ENCODE measurements at places on chromosomes 6 and 20. TPM values are rescaled to one million over a fixed set of nuclear protein-coding genes. Genes with fewer than 3 reads are reported as not detected.

The OTOR gene
- total RNA-seq, result not detected

The TMEM74B gene
- not detected for total RNA-seq

The FNDC11 gene
- 0.89 TPM for total RNA-seq

The ACSS1 gene
- total RNA-seq, result 0.89 TPM

The POPDC3 gene
- total RNA-seq, result 13.7 TPM

The FAM162B gene
- not detected for total RNA-seq

The ROS1 gene
- 0.30 TPM for total RNA-seq

The SCAF8 gene
- total RNA-seq, result 22.9 TPM

The ACTL10 gene
- total RNA-seq, result 2.7 TPM

The ETV7 gene
- total RNA-seq, result 0.28 TPM

The MAK gene
- total RNA-seq, result not detected

The SYCP2 gene
- 0.32 TPM for total RNA-seq

The RPN2 gene
- total RNA-seq, result 530 TPM

The ESR1 gene
- under 0.01 TPM for total RNA-seq

The PNLDC1 gene
- total RNA-seq, result not detected

The OR2H2 gene
- total RNA-seq, result not detected

The TINAG gene
- not detected for total RNA-seq

The PARD6B gene
- total RNA-seq, result 0.59 TPM

The FOXA2 gene
- total RNA-seq, result not detected

The TRAM2 gene
- 81.1 TPM for total RNA-seq

The RNF39 gene
- total RNA-seq, result not detected
